ENCODE measurements at places on chromosomes 1 and 21. TPM values are rescaled to one million over a fixed set of nuclear protein-coding genes. Genes with fewer than 3 reads are reported as not detected.
A peak's percentile ranks its signal among the peaks of the same experiment; 100 is the strongest.

The OLFM3 gene
- total RNA-seq, result not detected

GRCh38 chr1:54572542-54572850, 24.5 kb downstream of the ACOT11 start:
- DNase-seq, result no peak

DNA sequence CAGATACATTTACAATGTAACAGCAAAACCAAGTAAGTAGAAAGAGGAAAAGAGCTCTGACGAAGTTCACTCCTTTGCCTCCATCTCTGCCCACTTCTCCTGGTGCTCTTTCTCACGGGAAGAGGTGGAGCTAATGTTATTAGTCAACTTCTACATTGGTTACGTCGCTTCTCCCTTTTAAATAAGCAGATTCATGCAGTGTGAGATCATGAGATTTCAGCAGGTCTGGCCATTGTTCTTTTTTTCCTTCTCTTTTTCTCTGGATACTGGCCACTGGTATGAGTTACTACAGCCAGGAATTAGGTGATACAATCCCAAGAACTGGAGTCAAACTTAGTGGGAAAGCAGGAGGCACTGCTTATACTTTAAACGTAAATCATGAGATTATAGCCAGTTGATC, 207.1 kb downstream of the AKT3 start:
- no peak for DNase-seq

The VCAM1 gene
- 1.3 TPM for total RNA-seq

- DNase-seq, result no peak
These were observed 20.6 kb upstream of the BCAR3 start for GRCh38 chr1:93702111-93702827.

DNA sequence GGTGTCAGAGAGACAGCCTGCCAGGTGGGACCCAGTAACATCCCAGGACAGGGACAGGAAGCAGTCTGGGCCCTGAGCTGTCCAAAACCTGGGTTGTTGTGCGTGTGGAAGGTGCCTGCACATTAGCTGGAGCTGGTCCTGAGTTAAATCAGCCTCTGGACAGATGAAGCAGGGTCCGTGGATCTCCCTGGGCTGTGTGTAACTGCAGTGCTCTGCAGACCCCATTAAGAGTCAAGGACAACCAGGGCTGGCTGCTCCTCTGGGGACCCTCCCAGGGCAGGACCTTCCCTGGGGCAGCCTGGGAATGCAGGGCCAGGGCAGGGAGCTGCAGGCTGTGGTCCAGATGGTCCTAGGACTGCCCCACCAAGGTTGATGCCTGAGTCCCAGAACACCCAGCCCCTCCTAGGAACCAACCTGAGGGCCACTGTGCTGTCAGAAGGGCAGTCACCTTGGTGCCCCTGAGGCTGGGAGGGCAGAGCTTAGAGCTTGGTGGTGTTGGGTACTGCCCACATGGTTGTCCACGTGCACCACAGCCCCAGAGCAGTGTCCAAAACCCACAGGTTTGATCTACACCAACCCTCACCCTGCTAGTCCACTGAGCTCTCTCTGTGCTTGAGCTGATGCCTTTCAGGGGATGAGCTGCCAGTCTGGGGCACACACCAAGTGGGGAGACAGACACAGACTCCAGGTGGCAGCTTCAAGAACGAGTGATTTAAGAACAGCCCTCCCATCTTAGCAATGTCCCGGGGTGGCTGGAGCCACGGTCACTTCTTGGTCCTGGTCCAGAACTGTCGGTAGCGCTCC, 2.9 kb downstream of the MRPL55 start:
- DNase-seq, result no peak

DNA sequence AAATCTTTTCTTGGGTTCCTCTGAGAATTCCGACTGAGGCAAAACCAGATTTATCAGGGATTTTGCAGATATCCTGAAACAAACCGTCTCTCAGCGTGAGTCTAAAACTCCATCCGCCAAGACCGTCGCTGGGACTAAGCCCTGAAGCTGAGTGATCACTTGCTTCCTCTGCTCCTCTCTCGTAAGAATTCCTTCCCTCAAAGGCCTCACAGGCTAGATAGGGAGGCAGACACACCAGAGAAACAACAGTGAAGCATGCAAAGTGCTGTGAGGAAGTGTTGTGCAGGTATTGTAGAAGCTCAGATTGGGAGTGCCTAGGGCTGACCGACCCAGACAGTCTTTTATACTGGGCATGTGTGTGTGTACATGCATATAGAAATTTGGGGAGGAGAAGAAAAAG, 119.1 kb downstream of the RGS7 start:
- DNase-seq, result no peak

- no peak for DNase-seq
These were observed 91.6 kb upstream of the SAMD11 start for GRCh38 chr1:832136-832535.

GRCh38 chr1:110686188-110686587, 11.4 kb upstream of the KCNA3 start:
- peak; percentile 10 for DNase-seq

DNA sequence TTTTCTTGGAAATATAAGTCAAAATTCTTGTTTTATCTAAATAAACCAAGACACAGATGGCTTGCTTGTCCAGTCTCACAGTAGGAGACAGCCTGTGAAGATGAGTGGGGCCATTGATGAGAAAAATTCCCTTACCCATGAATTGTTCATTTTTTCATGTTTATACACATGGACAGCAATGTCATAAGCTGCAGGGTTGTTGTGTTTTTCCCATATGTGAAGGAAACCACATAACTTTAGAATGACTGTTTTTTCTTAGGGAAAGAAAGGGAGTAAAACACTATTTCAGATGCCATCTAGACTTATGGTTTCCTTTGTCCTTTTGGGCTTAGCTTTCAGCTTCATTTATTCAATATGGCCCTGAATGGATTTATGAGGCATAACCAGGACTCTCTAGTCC, 622.5 kb upstream of the NR5A2 start:
- no peak for DNase-seq

The AMY1A gene
- total RNA-seq, result not detected

The TMCO4 gene
- 10.1 TPM for total RNA-seq

GRCh38 chr1:37434292-37435225, 39.8 kb upstream of the ZC3H12A start:
- peak; percentile 61 for DNase-seq

GRCh38 chr1:22313321-22313720, 138.3 kb upstream of the ZBTB40 start:
- DNase-seq, result no peak

- DNase-seq, result no peak
These were observed 8.0 kb upstream of the SELE start for GRCh38 chr1:169741666-169742394.

- DNase-seq, result no peak
These were observed 126.6 kb upstream of the CAMK1G start for GRCh38 chr1:209456878-209457277.

The SPATA1 gene
- 0.52 TPM for total RNA-seq

- no peak for DNase-seq
These were observed 94.0 kb downstream of the KIAA0319L start for GRCh38 chr1:35463232-35463631.

The UHMK1 gene
- total RNA-seq, result 50.9 TPM

- peak; percentile 55 for DNase-seq
These were observed 610 bp downstream of the WDR26 start for GRCh38 chr1:224433701-224434672.

DNA sequence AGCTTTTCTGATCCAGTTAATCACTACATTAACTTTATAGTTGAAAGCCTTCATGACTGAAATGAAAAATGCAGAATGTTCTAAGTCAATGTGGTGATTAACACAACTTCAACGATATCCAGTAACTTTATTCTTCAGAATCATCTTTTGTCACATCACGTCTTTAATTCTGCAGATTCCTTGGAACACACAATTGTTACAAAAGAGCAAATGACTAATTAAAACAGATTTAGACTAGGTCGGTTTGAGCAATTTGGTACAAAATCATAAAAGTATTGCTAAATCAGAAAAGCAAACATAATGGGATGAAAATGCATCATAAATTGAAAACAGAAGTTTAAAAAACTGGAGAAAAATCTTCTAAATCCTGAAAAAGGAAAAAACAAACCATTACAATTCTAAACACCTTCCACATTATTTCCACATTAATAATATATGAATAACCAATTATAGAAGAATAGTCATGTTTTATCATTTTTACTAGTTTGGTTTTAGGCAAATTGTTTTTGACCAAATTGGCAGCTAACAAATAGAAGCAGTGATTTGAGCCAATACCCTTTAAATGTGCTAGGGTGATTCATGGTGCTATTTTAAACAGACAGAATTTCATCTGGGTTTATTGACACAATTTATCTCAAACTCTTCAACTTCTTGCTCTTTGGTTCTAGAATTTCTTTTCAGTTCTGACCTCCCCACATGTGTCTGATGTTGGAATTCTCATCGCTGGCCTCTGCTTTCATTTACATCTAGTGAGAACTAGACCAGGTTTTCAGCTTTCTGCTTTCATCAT, 468.1 kb upstream of the PTBP2 start:
- DNase-seq, result no peak

DNA sequence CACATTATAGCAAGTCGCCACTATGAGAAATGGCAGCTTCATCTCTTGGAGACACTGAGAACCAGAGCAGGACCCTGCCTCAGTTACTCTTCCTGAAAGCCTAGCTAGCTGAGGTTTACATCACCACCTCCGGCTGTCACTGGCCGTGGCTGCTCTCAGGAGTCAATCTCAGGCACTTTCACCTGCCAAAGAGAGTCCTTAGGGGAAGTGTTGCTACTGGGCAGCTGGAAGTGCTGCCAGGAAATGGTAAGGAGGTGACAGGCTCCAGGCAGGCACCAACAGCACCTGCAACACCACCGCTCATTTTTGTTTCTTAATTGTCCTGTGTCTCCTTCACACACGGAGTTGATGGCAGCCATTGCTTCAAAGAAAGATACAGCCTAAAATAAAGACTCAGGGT, 92.5 kb downstream of the DSCAM start:
- DNase-seq, result no peak

The NHLH1 gene
- total RNA-seq, result not detected

The ATP5IF1 gene
- 69.3 TPM for total RNA-seq

GRCh38 chr1:159000625-159001024, 9.1 kb upstream of the IFI16 start:
- no peak for DNase-seq

The RUNX1 gene
- total RNA-seq, result 39.3 TPM

The NTRK1 gene
- 1.5 TPM for total RNA-seq

- no peak for DNase-seq
These were observed 17.0 kb upstream of the KNCN start for GRCh38 chr1:46568461-46568891.

The PTGFR gene
- not detected for total RNA-seq

The OLIG2 gene
- total RNA-seq, result not detected

GRCh38 chr1:18104546-18105100, 3.0 kb upstream of the IGSF21 start:
- DNase-seq, result no peak

DNA sequence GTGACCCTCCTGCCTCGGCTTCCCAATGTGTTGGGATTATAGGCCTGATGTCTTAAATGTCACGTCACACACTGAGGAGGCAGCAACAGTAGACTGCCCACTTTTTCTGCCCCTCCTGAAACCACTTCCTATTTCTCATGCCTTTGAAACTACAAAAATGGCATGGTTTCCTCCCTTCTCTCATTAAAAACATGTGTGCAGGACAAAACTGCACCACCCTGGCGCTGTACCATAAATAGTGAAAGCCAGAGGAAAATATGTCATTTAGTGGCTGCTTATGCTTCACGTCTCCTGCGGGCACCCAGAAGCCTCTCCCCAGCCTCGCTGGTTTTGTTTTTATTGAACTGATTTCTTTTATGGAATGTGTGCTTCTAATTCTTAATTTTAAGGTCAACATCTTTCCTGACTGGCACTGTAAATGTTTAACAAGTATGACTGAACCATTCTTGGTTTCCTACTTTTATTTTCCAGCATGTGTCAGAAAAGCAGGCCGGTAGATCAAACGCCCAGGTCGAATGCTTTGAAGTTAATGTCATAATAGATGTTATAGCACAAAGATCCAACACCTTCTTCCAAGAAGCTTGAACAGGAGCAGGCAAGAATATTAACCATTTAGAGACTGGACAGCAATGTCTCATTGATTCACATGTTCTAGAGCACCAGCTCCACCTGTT, 59.6 kb upstream of the C1orf87 start:
- no peak for DNase-seq

The BSND gene
- not detected for total RNA-seq

GRCh38 chr1:234614081-234614489, 4.1 kb upstream of the IRF2BP2 start:
- no peak for DNase-seq

- DNase-seq, result no peak
These were observed 107.7 kb downstream of the POU2F1 start for GRCh38 chr1:167328306-167328815.

- DNase-seq, result no peak
These were observed 358 bp downstream of the TSPAN2 start for GRCh38 chr1:115088871-115089419.

GRCh38 chr1:43383449-43383848, 6.2 kb downstream of the MED8 start:
- no peak for DNase-seq

The EDN2 gene
- total RNA-seq, result 0.43 TPM

DNA sequence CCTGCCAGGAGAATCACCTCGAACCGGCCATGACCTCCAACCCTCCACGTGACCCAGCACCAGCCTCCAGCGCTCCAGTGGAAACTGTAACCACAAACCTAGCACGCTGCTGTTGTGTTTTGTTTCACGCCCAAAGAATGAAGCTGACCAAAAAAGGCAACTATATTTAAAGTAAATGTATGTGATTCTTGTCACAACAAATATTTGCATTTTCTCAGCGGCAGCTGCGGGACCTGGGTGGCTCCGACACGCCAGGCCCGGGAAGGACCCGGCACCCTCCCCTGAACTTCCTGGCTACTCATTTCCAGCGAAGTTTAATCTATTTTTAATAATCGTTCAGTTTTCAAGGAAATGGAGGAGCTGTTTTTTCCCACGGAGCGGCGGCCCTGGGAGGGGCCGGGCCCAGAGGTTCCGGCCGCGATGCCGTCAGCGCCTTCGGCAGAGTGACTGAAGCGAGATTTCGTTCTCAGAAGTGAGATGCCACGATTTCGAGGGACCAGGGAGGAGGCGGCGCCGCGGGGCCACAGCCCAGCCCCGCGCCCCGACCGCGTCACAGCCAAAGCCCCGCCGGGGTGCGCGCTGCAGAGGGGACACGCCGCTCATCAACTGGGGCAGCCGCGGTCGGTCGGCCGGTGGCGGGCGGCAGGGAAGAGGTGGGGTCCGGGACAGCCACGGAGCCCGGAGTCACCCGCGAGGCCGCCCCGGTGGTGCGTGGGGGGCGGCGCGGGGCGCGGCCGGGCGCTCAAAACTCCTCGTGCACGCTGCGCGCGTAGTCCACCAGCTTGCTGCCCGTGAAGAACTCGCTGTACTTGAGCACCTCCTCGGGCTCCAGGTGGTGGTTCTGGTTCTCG, 3.0 kb upstream of the TNFRSF4 start:
- no peak for DNase-seq

Data from CD8-positive, alpha-beta T cell (primary cell).